Heart left ventricle (tissue), 16 donors: ENCODE measurements at places on chromosomes 5 and 9.

DNA sequence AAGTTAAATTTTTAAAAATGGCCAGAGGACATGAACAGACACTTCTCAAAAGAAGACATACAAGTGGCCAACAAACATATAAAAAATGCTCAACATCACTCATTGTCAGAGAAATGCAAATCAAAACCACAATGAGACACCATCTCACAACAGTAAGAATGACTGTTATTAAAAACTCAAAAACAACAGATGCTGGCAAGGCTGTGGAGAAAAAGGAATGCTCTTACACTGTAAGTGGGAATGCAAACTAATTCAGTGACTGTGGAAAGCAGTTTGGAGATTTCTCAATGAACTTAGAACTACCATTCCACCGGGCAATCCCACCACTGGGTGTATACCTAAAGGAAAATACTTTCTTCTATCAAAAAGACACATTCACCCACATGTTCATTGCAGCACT, 168.5 kb upstream of the PIK3R1 start:
- no peak for DNase-seq

DNA sequence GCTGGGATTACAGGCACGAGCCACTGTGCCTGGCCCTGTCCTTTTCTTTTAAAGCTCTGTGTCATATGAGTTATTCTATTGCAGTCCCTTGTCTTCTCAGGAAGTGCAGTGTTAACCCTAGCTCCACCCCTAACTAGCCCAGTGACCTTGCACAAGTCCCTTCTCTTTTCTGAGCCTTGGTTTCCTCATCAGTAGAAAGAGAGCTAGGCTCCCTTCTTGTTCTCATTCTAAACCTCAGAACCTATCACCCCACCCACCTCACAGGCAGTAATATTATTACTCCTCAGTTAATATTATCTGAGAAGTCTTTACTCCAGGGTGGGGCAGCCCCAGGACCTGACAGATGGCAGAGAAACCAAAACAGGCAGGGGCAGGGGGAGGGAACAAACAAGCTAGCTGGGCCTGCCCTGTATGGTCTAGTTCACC, 7.2 kb downstream of the CYFIP2 start:
- no peak for DNase-seq

DNA sequence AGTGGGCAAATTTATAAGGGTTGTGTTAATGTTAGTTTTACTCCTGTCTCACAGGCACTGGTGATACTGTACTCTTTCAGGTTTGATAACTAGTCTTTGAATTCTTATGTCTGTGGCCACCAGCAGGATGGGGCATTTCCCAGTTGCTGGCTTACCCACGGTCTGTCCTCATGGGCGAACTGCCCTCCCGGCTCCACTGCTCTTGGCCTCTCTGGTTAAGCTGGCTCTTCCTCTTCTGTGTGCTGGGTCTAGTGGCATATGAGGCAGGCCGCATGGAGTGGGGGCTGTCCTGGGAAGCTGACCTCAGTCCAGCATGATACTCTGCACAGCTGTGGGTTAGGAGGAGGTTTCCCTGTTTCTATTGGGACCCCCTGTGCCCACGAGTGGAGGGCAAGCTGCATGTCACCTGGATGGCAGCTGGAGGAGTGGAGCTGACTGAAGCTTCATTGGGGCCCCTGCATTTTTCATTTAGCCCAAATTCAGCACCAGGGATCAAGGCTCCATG, 19.5 kb downstream of the PHF2 start:
- DNase-seq, result no peak

- DNase-seq, result no peak
Observed at GRCh38 chr9:128335161-128335560, 5.2 kb upstream of the SLC27A4 start.

DNA sequence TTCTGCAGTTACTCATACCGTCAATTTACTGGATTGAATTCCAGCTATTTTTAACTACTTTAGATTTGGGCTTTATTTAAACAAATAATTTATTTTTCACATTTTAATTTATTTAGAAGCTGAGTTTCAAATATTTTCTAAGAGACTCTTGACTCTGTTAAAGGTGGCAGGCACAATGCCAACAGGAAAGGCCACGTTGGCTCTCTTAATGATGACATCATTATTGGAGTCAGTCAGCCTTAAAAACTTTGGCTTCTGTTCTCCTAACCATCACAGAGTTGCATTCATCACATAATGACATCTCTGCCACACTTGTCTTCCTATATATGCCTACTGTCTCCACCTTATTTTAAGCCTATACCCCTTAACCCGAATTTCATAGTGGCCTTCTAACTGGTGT, 172.3 kb upstream of the PLPPR1 start:
- no peak for DNase-seq

- no peak for DNase-seq
Observed at GRCh38 chr9:72169178-72169577, 19.9 kb downstream of the GDA start.

GRCh38 chr9:98765256-98765655, 31.1 kb downstream of the ANKS6 start:
- DNase-seq, result no peak

DNA sequence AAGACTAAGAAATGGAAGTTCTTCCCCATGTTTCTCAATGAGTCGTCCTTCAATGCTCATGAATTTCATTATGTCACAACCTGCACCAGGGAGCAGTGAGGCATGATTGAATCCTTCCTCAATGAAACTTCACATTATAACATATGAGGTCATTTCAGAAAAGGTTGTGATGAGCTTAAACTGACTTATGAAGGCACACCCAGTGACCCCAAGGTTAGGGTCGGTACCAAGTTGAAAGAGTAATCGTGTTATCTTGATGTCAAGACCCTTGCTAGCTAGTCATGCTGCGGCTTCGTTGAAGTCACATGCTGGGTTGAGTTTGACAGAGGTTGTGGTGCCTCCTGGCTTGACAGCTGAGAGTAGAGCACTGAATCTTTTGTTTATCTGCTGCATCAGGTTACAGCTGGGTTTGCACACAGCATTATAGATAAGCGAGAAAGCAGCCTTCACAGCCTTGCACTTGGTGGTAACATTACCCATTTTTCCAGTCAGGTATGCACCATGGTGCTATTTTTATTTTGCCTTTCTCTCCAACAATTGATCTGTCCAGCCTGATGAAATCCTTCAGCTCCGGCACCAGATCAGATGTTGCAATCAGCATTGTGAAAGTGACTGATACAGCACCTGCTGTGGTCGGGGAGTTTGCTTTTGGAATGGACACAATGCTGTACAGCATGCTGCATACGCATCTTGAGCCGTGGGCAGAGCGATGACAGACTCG, 133.2 kb downstream of the ERCC6L2 start:
- no peak for DNase-seq

DNA sequence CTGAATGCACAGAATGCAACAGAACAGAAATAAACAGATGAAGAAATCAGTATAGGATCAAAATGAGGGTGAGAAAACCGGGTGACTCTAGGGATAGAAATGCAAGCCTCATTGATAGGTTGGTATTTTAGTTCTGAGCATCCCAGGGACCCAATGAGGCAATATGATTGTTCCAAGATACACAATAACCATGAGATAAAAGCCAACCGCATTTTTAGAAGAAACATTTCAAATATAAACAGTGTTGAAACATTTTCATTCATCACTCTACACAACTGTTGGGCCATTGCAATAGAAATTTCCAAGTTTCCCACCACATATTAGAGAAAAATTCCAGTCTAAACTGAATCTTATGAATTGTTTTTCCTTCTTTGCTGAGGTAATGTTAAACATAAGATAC, 452.3 kb upstream of the PTGER4 start:
- no peak for DNase-seq

DNA sequence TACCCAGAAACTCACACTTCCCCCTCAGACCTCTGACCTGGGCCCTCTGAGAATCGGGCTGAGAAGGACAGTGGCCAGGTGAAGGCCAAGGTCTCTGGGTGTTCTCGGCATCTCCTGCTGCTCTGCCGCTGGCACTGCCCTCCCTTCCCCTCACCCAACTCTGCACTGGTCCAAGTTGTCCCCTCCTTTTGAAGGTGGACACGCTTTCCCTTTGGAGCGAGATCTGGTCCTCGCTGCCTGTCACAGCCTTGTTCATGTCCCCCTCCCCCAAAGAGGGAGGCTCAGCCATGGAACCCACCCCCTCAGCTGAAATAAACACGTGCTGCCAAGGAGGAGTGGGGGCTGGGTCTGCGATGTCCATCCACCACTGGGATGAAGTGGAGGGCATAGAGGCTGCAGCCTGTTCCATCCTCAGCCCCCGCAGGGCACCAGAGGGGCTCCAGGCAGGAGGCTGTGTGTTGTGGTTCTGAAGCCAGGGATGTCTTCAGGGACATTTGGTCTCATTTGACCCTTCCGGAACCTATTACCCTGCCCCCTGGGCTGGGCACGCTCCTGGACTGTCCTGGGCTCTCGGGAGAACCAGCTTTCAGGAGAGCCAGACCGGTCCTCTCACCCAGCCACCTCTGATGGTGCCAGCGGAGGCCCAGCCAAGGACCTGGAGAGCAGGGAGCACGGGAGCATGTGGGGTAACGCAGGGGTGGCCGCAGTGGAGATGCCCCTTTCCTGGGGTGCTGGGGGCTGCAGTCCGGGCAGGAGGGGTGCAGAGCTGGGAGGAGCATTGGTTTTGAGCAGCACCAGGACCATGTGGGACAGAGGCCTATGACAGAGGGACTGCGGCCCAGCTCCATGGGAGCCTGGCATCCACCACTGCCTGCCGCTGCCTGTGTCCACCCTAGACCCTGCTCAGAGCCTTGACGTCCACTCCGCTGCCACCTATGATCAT, 4.7 kb upstream of the LCN2 start:
- DNase-seq, result no peak

GRCh38 chr5:4017076-4017803, 421.6 kb downstream of the IRX1 start:
- DNase-seq, result no peak

DNA sequence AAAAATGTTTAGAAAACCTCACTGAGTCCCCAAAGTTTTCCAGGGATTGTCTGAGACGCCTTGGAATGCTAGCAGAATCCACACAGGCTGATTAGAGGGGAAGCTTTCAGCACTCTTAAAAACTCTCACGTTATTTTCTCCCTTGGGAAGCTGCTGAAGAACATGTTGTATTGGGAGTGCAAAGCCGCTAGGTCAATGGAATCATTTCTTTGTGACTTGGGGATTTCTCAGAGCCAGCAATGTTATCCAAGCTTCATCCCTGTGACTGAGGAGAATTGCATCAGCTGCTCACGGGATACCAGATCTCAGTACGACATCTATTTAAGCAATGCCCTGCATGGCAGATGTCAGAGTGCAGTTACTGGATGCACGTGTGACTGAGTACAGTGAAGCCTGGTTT, 426.4 kb upstream of the MPDZ start:
- no peak for DNase-seq

DNA sequence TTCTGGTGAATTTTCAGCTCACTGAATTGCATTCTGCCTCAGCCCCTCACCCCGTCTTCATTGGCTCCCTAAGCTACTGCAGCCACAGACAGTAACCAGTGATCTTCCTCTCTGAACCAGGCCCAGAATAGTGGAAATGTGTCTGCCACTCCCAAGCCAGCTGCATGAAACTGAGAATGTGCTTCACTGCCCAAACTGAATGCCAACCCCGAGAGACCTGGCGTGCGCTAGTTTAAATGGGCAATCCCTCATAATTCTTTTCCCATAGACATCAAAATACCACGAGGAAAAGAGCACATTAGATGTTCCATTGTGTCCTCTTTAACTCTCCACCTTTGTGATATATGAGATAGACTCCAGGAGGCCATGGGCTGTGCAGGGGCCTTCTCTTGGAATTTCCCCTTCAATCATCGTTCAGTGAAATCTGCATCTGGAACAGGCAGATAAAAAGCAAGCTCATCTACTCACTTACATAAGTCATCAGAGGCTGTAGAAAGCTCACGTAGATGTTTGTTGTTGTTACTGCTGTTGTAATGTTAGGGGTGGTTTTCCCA, 320.2 kb downstream of the NFIB start:
- DNase-seq, result no peak

DNA sequence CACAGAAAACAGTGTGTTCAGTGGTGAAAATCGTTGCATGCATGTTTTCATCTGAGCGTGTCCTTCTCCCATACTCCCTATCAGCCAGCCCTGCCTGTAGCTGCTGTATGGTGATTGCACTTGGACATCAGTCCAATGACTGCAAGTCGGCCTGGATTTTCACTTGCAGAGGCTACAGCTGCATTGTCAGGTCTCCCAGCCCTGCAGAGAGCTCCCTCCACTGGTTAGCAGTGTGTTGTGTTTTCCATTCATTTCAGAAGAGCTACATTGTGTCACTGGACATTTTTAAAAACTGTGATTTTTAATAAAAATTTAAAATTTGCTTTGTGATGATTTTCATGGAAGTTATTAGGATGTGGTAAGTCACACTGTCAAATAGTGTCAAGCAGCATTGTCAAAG, 96.6 kb downstream of the SYK start:
- no peak for DNase-seq

DNA sequence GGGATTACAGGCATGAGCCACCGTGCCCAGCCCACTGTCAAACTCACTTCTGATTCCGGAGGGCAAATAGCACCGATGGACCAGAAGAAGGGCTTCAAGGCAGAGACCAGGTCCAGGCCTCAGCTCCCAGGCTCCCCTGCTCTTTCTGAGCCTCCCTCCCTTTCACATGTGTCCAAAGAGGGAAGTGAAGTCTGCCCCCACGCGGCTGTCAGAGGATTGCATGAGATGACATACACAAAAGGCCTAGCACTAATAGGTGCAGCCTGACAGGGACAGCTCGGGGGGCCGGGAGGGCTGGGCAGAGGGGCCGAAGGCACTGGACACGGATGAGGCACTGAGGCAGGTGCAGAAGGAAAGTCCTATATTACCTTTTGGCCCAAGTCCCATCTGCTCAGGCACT, 16.1 kb downstream of the FBP1 start:
- no peak for DNase-seq

DNA sequence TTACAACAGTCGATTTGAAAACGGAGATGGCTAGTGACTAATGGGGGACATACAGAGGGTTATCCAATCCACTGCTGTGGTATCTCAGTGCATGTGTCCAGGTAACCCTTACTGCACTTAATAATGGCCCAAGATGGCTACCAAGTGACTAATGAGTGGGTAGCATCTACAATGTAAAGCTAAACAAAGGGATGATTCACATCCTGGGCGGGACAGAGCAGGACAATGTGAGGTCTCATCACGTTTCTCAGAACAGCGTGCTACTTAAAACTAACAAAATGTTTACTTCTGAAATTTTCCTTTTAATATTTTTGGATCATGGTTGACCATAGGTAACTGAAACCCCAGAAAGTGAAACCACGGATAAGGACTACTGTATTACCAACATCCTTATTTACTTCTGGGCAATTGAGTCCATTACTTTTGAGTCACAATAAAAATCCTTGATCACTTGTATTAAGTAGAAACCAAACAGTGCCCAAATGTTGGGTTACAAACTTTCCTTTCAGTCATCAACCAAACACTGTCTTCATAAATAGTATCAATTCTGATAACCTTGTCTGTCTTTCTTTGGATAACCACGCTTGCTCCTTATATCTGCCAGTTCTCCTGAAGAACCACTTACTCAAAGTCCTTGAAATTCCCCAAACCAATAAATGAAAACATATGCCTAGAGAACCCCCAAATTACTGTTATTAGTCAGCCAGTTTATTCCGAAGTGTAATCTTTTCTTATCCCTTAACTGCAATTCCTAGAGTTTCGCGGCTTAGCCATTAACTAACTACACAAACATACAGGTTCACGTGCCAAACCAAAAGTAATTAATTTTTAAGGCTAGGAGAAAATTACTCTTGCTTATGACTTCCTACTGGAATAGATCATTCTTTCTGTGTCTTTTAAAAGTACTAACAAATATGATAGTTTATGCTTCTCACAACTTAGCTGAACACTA, 59.7 kb downstream of the ELL2 start:
- no peak for DNase-seq

GRCh38 chr5:107672211-107673038, 1.7 kb upstream of the EFNA5 start:
- DNase-seq, result peak; percentile 72
